ENCODE measurements at places on chromosomes 6 and 20. TPM values are rescaled to one million over a fixed set of nuclear protein-coding genes. Genes with fewer than 3 reads are reported as not detected.
A peak's percentile ranks its signal among the peaks of the same experiment; 100 is the strongest.

- H3K36me3 ChIP-seq, result peaks cover 4% of the 10 kb centered on the region
- peaks cover 8% of the 10 kb centered on the region for H3K4me1 ChIP-seq
- no peak overlapping the region for H3K27ac ChIP-seq
- H3K27me3 ChIP-seq, result no peaks in the 10 kb centered on the region
- DNase-seq, result no peak
- H3K4me3 ChIP-seq, result no peak overlapping the region
Measured at GRCh38 chr6:47288267-47289090, 21.2 kb downstream of the TNFRSF21 start.

GRCh38 chr6:34304164-34304563 is 55.4 kb upstream of the SMIM29 start:
- no peak for DNase-seq
- no peaks in the 10 kb centered on the region for H3K36me3 ChIP-seq
- H3K27me3 ChIP-seq, result no peaks in the 10 kb centered on the region

Gene FOXA2
- polyA plus RNA-seq, result not detected

- no peak overlapping the region for H3K4me3 ChIP-seq
- DNase-seq, result no peak
- no peaks in the 10 kb centered on the region for H3K36me3 ChIP-seq
- H3K4me1 ChIP-seq, result no peaks in the 10 kb centered on the region
- no peaks in the 10 kb centered on the region for H3K27me3 ChIP-seq
- no peak overlapping the region for H3K27ac ChIP-seq
Measured at GRCh38 chr6:169996378-169997051, 245.1 kb downstream of the ERMARD start.

DNA sequence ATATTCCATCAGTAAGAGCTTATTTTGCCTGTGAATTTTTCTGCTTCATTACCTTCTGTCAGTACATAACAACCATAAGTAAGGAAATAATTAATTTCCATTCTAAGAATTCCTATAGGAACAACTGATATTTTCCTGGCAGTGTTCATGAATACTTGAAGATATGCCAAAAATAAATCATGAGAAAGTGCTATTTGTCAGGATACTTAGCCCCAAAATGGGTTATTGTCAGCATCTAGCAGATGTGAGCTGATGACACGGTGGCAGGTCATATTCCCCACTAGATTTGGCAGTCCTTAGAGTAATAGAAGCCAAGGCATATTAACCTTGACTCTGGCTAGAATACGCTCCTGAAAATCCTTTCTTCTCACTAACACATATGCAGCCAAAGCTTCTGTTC is 43.2 kb upstream of the CRISP1 start:
- no peak overlapping the region for H3K4me3 ChIP-seq
- no peaks in the 10 kb centered on the region for H3K27me3 ChIP-seq
- H3K36me3 ChIP-seq, result no peaks in the 10 kb centered on the region
- H3K27ac ChIP-seq, result no peak overlapping the region

DNA sequence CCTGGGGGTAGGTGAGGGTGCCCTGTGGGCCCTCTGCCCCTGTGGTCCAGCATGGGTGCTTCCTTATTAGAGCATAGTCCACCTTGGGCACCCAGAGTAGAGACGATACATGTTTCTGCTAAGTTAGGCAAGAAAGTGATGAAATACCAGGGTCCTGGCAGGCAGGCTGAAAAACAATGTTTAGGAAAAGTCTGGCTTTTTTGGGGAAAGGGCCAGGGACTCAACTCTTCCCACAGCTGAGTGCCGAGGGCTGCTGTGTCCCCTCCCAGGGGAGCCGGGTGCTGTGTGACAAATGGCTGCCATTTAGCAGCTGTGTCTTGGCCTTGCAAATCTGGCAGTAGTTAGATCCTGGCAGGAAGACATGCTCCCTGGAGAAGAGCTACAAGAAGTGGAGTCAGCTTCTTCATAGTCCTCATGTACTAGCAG is 61.5 kb downstream of the RREB1 start:
- H3K27ac ChIP-seq, result peak overlapping the region; percentile 0
- peak; percentile 59 for DNase-seq
- no peaks in the 10 kb centered on the region for H3K36me3 ChIP-seq

Gene PRL
- not detected for polyA plus RNA-seq

DNA sequence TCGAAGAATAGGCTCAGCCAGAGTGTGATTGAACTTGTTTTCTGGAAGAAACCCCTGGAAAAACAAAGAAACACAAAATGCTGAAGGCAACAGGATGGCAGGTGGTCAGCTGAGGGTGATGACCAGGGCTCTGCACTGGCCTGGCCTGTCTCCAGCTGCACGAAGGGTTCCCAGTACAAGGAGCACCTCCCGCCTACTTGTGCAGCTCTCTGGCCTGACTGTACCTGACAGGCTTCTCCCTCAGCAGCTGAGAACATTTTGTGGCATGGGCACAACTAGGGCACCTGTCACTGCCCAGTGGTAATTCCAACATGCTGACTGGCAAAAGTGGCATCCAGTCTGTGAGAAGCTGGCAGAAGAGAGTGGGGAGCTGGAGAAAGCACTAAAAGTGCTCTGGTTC is 38.8 kb upstream of the EMILIN3 start:
- H3K27me3 ChIP-seq, result no peaks in the 10 kb centered on the region
- DNase-seq, result no peak
- H3K27ac ChIP-seq, result no peak overlapping the region
- H3K36me3 ChIP-seq, result peaks cover 38% of the 10 kb centered on the region
- no peak overlapping the region for H3K4me3 ChIP-seq
- no peaks in the 10 kb centered on the region for H3K4me1 ChIP-seq

Gene DLL1
- 5.3 TPM for polyA plus RNA-seq

DNA sequence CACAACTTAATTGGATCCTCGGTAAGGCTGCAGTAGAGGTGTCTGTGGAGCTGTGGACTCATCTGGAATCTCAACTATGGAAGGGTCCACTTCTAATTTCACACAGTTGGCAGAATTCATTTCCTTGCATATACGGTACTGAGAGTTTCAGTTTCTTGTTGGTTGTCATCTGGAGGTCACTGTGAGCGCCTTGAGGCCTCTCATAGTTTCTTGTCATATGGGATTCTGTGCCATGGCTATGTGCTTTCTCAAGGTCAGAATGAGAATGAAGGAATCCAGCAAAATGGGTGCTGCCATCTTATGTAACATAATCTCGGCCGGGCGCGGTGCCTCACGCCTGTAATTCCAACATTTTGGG is 298.2 kb downstream of the DOK5 start:
- H3K4me1 ChIP-seq, result peaks cover 5% of the 10 kb centered on the region
- DNase-seq, result no peak
- H3K36me3 ChIP-seq, result no peaks in the 10 kb centered on the region

DNA sequence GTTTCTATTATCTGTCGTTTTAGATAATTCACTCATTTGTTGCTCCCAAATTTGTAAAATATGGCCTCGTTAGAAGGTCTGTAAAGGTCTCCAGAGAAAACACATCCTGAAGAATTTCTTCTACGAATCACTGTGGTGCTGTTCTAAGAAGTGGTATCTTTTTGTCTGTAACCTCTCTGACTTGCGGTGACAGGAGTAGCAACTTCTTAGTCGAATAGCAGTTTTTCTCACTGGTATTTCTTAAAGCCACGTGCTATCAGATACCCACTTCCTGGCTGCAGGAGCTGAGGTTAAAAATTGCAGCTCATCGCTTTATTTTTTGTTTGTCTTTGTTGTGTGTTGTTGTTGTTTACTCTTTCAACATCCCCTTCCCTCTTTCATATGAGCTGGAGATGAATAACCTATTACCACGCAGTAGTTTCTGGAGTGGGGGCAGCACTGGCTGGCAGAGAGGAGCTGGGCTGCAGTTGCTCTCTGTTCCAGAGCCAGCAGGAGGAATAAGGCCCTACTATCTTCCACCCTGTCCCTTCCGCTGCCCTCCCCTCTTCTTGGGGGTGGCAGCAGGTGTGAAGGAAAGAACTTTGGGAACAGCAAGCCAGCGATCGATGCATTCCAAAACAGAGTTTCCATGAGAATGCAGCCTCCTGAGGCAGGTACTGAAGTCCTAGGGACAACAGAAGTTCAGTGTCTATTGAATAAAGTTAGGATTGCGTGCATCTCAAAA is 64.7 kb downstream of the C6orf118 start:
- H3K36me3 ChIP-seq, result no peaks in the 10 kb centered on the region
- H3K4me1 ChIP-seq, result no peaks in the 10 kb centered on the region
- no peak overlapping the region for H3K27ac ChIP-seq
- no peak overlapping the region for H3K4me3 ChIP-seq
- DNase-seq, result no peak

GRCh38 chr6:74410630-74411029 is 714.6 kb downstream of the CD109 start:
- no peaks in the 10 kb centered on the region for H3K36me3 ChIP-seq
- no peaks in the 10 kb centered on the region for H3K4me1 ChIP-seq
- H3K4me3 ChIP-seq, result no peak overlapping the region
- H3K27me3 ChIP-seq, result no peaks in the 10 kb centered on the region
- no peak overlapping the region for H3K27ac ChIP-seq

Gene MAPK13
- polyA plus RNA-seq, result 1.1 TPM

Gene TGM3
- 0.37 TPM for polyA plus RNA-seq

DNA sequence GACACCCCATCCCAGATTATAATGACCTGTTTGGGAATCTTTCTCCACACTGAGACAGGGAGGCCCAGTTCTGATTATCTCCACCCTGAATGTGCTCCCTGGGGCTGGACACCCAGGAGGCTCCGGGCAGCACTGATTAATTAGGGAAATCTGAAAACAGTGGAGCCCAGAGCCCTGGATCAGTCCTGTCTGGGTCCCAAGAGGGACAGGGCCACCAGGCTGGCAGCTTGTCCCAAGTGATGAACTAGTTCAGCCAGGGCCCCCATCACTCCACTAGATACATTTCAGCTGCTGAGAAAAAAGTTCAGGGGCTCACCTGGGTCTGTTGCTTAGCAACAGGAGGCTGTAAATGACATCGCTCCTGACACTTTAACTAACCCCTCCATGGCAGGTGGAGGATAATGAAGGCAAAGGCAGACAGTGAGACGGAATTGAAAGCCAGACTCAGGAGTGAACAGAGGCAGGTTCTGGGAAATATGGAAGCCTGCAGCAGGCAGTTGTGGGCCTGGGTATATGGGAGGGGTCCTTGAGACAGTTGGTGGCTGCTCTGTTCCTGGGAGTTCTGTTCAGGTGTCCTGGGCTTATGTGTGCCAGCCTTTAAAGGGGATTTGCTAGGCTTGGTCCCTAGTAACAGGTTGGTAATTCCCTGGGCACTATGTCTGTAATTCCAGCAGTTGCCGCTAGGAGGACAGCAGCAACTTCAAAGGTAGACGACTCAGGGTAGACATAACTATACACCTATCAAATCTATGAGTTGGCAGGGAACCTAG is 78.3 kb upstream of the CTNNBL1 start:
- H3K4me3 ChIP-seq, result no peak overlapping the region
- DNase-seq, result no peak
- peaks cover 23% of the 10 kb centered on the region for H3K27me3 ChIP-seq
- no peaks in the 10 kb centered on the region for H3K4me1 ChIP-seq
- no peaks in the 10 kb centered on the region for H3K36me3 ChIP-seq

Gene TFAP2C
- not detected for polyA plus RNA-seq

GRCh38 chr20:25464501-25465242 is 57.2 kb downstream of the GINS1 start:
- DNase-seq, result no peak
- peaks cover 36% of the 10 kb centered on the region for H3K36me3 ChIP-seq
- no peak overlapping the region for H3K4me3 ChIP-seq
- H3K4me1 ChIP-seq, result no peaks in the 10 kb centered on the region
- H3K27ac ChIP-seq, result no peak overlapping the region

DNA sequence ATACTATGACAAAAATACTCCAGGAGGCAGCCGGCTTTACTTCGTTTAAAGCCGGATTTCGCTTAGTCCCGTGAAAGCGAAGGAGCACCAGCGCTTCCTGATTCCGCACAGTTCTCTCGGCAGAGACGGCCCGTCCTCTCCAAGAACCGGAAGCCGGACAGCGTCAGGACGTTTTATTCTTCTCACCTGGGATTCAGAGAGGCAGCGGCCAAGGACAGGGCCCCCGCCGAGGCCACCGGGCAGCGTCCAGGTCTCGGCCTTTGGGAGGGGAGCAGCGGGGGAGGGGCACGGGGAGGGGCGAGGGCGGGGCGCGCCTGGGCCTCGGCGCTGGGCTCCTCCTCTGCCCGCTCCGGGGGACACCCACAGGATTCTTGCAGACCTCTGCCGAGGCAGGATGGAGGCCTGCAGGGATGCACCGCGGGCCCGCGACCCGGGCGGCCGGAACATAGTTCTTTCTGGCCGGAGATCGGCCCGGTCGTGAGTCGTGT is 2.8 kb upstream of the DIDO1 start:
- H3K4me1 ChIP-seq, result peaks cover 13% of the 10 kb centered on the region
- peak; percentile 75 for DNase-seq
- peak overlapping the region; percentile 21 for H3K4me3 ChIP-seq
- no peaks in the 10 kb centered on the region for H3K27me3 ChIP-seq
- no peaks in the 10 kb centered on the region for H3K36me3 ChIP-seq

- H3K4me3 ChIP-seq, result no peak overlapping the region
- H3K36me3 ChIP-seq, result no peaks in the 10 kb centered on the region
- DNase-seq, result no peak
- H3K4me1 ChIP-seq, result no peaks in the 10 kb centered on the region
- H3K27me3 ChIP-seq, result no peaks in the 10 kb centered on the region
- H3K27ac ChIP-seq, result no peak overlapping the region
Measured at GRCh38 chr20:61765081-61765870, 300.4 kb downstream of the TAF4 start.

- H3K4me1 ChIP-seq, result no peaks in the 10 kb centered on the region
- H3K27ac ChIP-seq, result no peak overlapping the region
- H3K36me3 ChIP-seq, result no peaks in the 10 kb centered on the region
- H3K4me3 ChIP-seq, result no peak overlapping the region
Measured at GRCh38 chr6:132978685-132979084, 164.3 kb downstream of the RPS12 start.

DNA sequence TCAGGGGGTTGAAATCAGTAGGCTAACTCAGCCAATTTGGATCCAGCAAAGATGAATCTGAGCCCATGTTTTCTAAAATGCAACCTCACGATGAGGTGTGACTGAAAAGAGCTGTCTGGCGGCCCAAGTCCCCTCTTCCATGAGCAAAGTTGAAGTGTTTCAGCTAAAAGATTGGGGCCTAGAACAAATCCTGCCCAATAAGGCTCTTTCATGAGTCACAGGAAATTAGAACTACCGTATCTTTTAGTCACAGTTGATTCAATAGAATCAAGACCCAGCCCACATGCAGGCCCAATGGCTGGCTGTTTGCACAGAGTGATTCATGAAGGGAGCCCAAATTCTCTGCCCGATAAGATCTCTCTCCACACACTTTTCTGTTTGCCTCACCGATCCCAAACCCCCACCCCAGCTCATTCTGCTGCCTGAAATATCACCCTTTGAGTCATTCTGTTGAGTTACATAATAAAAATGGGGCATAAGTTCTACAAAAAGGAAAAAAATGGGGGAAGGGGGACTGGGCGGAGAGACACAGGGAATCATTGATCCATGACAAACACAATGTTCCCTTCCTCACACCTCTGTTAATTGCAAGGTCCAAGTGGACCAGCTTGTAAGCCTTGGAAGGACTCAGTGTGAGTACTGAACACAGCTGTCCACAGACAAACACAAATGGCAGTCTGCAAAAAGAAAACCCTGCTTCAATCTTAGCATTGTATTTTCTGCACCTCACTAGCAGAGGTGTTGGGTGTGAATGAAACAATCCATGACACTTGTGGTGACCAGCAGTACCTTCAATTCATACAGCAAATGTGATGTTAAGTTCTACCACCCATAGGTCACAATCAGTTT is 13.8 kb downstream of the FOXQ1 start:
- no peaks in the 10 kb centered on the region for H3K36me3 ChIP-seq
- H3K4me1 ChIP-seq, result no peaks in the 10 kb centered on the region
- peaks cover 46% of the 10 kb centered on the region for H3K27me3 ChIP-seq
- H3K27ac ChIP-seq, result no peak overlapping the region
- DNase-seq, result peak; percentile 84
